ENCODE measurements at places on chromosomes 6 and 20. TPM values are rescaled to one million over a fixed set of nuclear protein-coding genes. Genes with fewer than 3 reads are reported as not detected.

The RIOK1 gene
- polyA plus RNA-seq, result 11.1 TPM

The LGSN gene
- not detected for polyA plus RNA-seq

The LRRC73 gene
- 1.9 TPM for polyA plus RNA-seq

The TMC2 gene
- not detected for polyA plus RNA-seq

The HLA-DRA gene
- polyA plus RNA-seq, result 49.7 TPM

The PGC gene
- polyA plus RNA-seq, result 2.0 TPM

The ULBP2 gene
- polyA plus RNA-seq, result not detected

The BPIFB2 gene
- not detected for polyA plus RNA-seq

The PTPRA gene
- polyA plus RNA-seq, result 16.7 TPM

The SLC2A4RG gene
- 36.3 TPM for polyA plus RNA-seq

The HSPA12B gene
- polyA plus RNA-seq, result 19.7 TPM

The VGLL2 gene
- polyA plus RNA-seq, result not detected

The SLC26A8 gene
- not detected for polyA plus RNA-seq

The SNAP91 gene
- 8.6 TPM for polyA plus RNA-seq

The ANGPT4 gene
- polyA plus RNA-seq, result 0.14 TPM

The HNF4A gene
- under 0.01 TPM for polyA plus RNA-seq

The ZBTB9 gene
- polyA plus RNA-seq, result 1.2 TPM

The RIMS1 gene
- not detected for polyA plus RNA-seq

The TTPAL gene
- 2.3 TPM for polyA plus RNA-seq

The RIPOR3 gene
- 6.3 TPM for polyA plus RNA-seq

The SYCP2L gene
- 0.13 TPM for polyA plus RNA-seq

The CST7 gene
- 1.5 TPM for polyA plus RNA-seq

The PI3 gene
- not detected for polyA plus RNA-seq

The SENP6 gene
- polyA plus RNA-seq, result 35.3 TPM

The GGTLC1 gene
- polyA plus RNA-seq, result not detected

The GJA10 gene
- not detected for polyA plus RNA-seq

The C20orf202 gene
- 0.80 TPM for polyA plus RNA-seq

The B3GAT2 gene
- polyA plus RNA-seq, result 0.10 TPM

The BPI gene
- polyA plus RNA-seq, result 0.01 TPM

The IMPG1 gene
- not detected for polyA plus RNA-seq

The THBS2 gene
- polyA plus RNA-seq, result 13.6 TPM

The JAG1 gene
- 11.1 TPM for polyA plus RNA-seq

The IPCEF1 gene
- 0.15 TPM for polyA plus RNA-seq

All from heart right ventricle (tissue), 16 donors.